ENCODE measurements at places on chromosomes 16 and 17. TPM values are rescaled to one million over a fixed set of nuclear protein-coding genes. Genes with fewer than 3 reads are reported as not detected.
A peak's percentile ranks its signal among the peaks of the same experiment; 100 is the strongest.

- no peaks in the 10 kb centered on the region for H3K27me3 ChIP-seq
- no peak overlapping the region for H3K27ac ChIP-seq
- no peak for DNase-seq
- peaks cover 8% of the 10 kb centered on the region for H3K4me1 ChIP-seq
- H3K36me3 ChIP-seq: no peaks in the 10 kb centered on the region
- H3K4me3 ChIP-seq: no peak overlapping the region
Observed at GRCh38 chr16:87431926-87432325, 39.8 kb downstream of the MAP1LC3B start.

GH1 gene
- not detected for total RNA-seq

GINS2 gene
- total RNA-seq: 0.95 TPM

GRCh38 chr16:29126057-29126494 lies 141.2 kb downstream of the LAT start:
- no peak for DNase-seq
- no peak overlapping the region for H3K27ac ChIP-seq
- H3K4me1 ChIP-seq: peaks cover 12% of the 10 kb centered on the region
- no peaks in the 10 kb centered on the region for H3K27me3 ChIP-seq
- no peaks in the 10 kb centered on the region for H3K36me3 ChIP-seq
- H3K4me3 ChIP-seq: no peak overlapping the region

TAT gene
- 1.3 TPM for total RNA-seq

MAPK8IP3 gene
- 87.2 TPM for total RNA-seq

DNA sequence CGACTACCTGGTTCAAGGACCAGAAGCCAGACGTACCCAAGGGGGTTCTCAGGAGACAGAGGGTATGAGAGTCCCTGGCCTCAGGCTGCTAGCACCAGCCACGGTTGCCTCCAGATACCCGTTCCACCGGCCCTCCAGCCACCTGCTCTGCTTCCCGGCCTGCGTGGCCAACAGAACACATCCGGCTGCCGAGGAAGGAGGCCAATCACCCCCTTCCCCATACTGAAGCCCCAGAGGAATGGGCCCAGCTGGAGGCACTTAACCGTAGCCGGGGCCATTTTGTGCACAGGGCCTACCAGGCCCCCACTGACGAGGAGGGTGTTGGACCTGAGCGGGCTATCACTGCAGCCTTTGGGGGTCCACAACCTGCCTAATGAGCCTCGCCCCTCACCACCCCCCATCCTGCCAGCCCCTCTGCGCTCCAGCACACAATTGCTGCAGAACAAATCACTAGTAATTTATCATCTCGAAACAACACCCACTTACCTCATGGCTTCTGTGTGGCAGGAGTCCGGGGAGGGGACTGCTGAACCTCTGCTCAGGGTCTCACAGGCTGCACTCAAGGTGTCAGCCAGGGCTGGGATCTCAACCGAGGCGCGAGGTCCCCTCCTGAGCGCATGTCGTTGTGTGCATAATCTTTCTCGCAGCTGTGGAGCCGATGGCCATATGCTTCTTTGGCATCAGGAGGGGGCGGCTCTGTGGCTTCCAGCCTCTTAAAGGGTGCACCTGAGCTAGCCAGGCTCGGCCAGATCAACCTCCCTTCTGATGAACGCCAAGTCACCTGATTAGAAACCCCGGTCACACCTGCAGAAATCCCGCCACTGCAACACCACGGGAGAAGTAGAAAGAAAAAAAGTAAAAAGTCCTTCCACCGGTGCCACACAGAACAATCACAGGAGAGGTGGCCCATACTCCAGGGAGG lies 10.1 kb upstream of the KREMEN2 start:
- H3K27me3 ChIP-seq: no peaks in the 10 kb centered on the region
- H3K4me3 ChIP-seq: no peak overlapping the region
- H3K27ac ChIP-seq: no peak overlapping the region
- no peak for DNase-seq

KRT15 gene
- total RNA-seq: 0.38 TPM

PHOSPHO1 gene
- total RNA-seq: 0.26 TPM

DNA sequence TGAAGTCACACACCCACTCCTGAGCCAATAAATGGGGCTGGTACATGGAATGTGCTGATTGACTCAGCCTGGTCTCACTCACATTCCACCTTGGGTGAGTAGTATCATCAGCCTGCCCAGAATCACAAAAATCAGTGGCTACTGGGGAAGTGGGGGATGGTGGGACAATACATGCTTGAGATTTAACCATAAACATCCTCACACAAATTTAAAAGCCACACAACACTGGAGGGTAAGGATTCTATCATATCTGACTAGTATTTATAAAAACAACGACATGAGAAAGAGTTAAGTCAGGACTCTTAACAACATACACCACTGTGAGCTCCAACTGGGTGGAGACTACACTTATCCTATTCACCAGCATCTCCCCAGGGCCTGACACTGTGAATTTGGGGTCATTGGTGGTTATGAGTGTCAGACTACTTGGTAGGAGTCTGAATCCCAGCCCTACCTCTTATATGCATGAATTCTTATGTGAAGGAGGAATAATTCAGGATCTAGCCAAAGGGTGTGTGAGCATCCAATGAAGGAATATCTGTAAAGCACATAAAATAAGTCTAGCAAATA lies 26.0 kb upstream of the IRX6 start:
- no peak overlapping the region for H3K27ac ChIP-seq
- no peaks in the 10 kb centered on the region for H3K4me1 ChIP-seq
- no peaks in the 10 kb centered on the region for H3K36me3 ChIP-seq
- H3K4me3 ChIP-seq: no peak overlapping the region
- no peak for DNase-seq

GRCh38 chr17:82751571-82752370 lies at the start of gene TBCD:
TBCD (plus strand) TSS chr17:82752065; CDS start chr17:82752194, 129 bp downstream.
- peaks cover 10% of the 10 kb centered on the region for H3K4me1 ChIP-seq
- no peaks in the 10 kb centered on the region for H3K27me3 ChIP-seq
- H3K36me3 ChIP-seq: no peaks in the 10 kb centered on the region
- peak; percentile 96 for DNase-seq
- H3K4me3 ChIP-seq: peak within 1 kb of the TSS; percentile 90

DNA sequence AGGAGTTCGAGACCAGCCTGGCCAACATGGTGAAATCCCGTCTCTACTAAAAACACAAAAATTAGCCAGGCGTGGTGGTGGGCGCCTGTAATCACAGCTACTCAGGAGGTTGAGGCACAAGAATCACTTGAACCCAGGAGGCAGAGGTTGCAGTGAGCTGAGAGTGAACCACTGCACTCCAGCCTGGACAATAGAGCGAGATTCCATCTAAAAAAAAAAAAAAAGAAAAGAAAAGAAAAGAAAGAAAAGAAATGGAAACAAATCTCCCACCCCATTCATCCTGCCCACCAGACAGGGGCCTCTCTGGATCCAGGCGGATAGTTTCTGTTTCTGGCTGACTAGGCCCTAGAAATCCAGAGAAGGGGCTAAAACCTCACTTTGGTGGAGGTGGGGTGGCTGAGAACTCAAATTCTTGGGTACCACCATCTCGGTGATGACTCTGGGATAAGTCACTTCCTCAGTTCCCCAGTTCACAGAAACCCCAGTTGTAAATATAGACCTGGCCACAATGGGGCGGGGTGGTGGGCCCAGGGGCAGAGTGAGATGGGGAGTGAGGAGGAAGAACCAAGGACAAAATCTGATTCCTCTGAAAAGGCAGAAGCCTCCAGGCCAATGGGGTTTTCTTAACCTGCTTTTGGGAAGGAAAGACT lies 22.2 kb downstream of the SOCS1 start:
- H3K4me1 ChIP-seq: no peaks in the 10 kb centered on the region
- no peaks in the 10 kb centered on the region for H3K36me3 ChIP-seq
- H3K27ac ChIP-seq: no peak overlapping the region
- DNase-seq: no peak

CCDC144A gene
- 0.92 TPM for total RNA-seq

FBXL16 gene
- 1.7 TPM for total RNA-seq

- DNase-seq: no peak
- no peak overlapping the region for H3K4me3 ChIP-seq
- H3K4me1 ChIP-seq: peaks cover 7% of the 10 kb centered on the region
Observed at GRCh38 chr16:73015612-73016487, 32.1 kb downstream of the ZFHX3 start.

DNA sequence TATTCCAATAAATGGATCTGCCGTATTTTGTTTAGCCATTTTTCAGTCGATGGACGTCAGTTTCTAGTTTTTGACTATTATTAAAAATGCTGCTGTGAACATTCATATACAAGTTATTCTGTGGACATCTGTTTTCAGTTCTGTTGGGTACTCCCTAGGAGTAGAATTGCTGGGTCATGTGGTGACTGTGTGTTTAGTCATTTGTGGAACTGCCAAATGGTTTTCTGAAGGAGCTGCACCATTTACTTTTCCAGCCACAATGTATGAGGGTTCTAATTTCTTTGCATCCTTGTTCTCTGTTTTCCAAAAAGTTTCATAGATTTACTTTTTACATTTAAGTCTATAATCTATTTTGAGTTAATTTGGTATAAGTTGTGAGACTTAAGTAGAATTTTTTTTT lies 29.5 kb downstream of the CYLD start:
- no peak overlapping the region for H3K27ac ChIP-seq
- H3K4me3 ChIP-seq: no peak overlapping the region
- DNase-seq: no peak
- H3K4me1 ChIP-seq: no peaks in the 10 kb centered on the region

- no peaks in the 10 kb centered on the region for H3K36me3 ChIP-seq
- H3K4me1 ChIP-seq: peaks cover 10% of the 10 kb centered on the region
- H3K27ac ChIP-seq: no peak overlapping the region
- no peaks in the 10 kb centered on the region for H3K27me3 ChIP-seq
Observed at GRCh38 chr17:43549496-43549895, 3.4 kb upstream of the ETV4 start.

GAS7 gene
- total RNA-seq: 9.1 TPM
